BJ (cell line): ENCODE measurements at places on chromosomes 13 and 19.
A peak's percentile ranks its signal among the peaks of the same experiment; 100 is the strongest.

DNA sequence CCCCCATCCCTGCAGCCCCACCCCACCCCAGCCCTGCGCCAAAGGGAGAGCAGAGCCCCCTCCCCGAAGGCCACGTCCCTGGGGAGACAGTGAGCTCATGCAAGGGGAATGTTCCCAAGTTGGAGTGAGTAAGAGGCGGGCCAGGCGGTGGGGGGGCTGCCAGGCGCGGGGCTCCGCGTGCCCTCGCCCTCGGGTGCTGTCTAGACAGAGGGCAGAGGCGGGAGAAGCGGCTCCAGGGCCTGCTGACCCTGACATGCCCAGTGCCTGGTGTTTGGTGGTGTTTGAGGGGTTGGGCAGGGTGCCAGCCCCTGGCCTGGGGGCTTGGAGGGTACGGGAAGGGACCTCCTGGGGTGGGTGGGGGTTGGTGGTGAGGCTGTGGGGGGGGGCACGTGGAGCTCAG lies 1.0 kb downstream of the FSTL3 start:
- DNase-seq: no peak

DNA sequence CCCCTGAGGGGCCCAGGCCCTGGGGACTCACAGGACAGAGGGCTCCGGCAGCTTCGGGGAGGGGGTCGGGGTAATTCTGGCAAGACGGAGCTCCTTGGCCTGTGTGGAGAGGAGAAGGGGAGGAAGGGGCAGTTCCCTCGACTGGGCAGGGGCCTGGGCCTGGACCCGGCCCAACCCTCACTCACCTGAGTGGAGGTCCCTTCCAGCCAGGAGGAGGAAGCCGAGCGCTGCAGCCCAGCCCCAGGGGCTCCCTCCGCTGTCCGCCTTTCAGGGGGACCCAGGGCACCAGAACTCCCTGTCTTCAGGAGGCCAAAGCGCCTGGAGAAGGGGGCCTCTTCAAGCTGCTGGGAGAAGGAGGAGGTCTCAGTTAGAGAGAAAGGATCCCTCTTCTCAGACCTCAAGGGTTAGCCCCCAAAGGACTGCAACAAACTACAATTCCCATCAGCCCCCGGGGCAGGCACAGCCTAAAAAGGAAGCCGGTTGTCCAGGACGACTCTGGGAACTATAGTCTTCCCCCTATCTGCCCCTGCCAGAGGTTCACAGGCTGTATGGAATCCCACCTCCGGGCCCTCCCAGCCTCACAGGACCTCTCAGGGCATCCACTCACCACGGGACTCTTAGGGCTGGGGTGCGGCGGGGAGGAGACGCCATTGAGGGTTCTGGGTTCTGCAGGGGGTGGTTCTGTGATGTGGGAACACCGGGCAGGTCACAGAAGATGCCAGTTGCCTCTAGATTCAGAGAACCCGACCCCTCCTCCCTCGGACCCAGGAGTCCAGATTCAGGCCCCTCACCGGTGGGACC lies 19.8 kb downstream of the EPS8L1 start:
- no peak for DNase-seq

DNA sequence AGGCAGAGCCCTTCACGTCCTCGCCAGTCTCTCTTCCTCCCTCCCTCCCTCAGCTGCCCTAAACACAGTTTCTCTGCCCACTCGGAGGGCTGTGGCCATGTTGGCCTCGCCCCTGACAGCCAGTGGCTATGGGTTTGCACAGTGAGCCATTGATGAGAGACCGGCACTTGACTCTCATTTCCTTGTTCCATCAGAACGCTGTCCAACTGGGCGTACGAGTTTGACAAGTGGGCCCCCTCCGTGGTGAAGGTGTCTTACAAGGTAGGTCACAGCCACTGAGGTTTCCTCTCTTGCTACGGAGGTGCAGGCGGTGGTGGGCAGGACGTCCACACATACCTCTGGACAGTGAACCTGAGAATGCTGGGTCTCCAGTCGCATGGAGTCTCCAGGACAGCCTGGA lies 57.9 kb downstream of the SMARCA4 start:
- no peak for DNase-seq

DNA sequence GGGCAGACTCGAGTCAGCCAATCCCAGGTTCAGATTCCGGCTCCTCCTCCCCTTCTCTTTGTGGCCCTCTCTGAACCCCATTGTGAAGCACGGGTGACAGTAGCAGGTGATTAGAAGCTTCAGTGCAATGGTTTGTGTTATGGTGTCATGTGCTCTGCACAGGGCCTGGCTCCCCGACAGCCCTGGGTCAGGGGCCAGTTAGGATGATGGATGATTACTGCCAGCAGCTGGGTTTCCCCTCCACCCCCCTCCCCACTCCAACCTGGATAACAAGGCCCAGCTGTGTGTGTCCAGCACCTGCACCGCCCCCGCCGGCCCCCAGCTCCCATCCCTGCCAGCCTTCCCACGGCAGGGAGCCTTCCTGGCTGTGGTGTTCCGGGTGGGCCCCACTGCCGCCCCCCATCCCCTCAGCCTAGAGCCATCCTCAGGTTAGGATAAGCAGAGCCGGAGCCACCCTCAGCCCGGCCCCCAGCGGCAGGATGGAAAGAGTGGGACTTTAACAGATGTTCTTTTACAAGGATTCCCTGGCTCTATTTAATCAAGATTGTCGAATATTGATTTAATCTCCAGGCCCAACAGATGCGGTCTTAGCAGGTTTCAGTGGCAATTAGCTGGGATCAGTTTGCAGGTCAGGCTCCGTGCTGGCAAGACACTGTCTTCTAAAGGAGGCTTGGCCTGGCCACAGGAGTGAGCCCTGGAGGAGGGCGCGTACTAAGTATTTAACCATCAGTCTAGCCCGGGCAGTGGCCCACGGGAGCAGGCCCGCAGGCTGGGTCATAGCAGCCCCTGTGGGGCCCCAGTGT lies 156.2 kb downstream of the SIPA1L3 start:
- no peak for DNase-seq

GRCh38 chr13:71240911-71241310 lies 626.1 kb downstream of the DACH1 start:
- no peak for DNase-seq

- DNase-seq: peak; percentile 18
Observed at GRCh38 chr13:65292488-65292901, 1937.6 kb downstream of the PCDH9 start.

- DNase-seq: no peak
Observed at GRCh38 chr19:14409146-14410023, 9.8 kb downstream of the DDX39A start.

DNA sequence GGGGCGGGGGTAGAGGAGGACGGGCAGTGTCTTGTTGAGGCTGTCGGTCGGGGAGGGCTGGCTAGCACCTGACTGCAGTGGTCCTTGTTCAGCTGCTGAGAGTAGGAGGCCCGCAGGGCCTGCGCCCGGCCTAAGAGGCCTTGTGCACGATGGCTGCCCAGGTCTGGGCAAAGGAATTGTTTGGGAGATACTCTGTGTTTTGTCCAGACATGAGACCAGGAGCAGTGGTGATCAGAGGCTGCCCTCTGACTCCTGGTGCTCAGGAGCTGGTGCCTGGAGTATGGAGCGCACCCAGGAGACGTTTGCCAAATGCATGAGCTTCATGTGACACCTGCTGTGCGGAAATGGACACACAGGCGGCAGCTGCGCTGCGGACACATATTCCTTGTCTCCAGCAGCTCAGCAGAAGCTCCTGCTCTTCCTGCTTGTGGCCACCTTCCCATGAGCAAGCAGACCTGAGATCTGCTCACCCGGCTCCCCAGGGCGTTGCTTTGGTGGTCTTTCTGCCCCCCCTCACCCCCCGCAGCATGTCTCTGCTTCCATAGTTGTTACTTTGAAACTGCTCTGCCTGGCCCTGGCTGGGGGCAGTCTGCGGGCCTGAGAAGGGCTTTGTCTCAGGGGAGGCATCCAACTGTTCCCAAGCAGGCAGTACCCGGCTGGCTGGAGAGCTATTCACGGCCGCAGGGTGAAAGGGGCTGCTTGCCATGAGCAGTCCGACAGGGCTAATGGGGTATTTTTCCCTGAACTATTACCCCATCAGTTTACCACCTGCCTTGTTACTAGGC lies 163.9 kb downstream of the TEX29 start:
- no peak for DNase-seq

GRCh38 chr19:17548145-17548544 lies 7.3 kb upstream of the COLGALT1 start:
- no peak for DNase-seq

DNA sequence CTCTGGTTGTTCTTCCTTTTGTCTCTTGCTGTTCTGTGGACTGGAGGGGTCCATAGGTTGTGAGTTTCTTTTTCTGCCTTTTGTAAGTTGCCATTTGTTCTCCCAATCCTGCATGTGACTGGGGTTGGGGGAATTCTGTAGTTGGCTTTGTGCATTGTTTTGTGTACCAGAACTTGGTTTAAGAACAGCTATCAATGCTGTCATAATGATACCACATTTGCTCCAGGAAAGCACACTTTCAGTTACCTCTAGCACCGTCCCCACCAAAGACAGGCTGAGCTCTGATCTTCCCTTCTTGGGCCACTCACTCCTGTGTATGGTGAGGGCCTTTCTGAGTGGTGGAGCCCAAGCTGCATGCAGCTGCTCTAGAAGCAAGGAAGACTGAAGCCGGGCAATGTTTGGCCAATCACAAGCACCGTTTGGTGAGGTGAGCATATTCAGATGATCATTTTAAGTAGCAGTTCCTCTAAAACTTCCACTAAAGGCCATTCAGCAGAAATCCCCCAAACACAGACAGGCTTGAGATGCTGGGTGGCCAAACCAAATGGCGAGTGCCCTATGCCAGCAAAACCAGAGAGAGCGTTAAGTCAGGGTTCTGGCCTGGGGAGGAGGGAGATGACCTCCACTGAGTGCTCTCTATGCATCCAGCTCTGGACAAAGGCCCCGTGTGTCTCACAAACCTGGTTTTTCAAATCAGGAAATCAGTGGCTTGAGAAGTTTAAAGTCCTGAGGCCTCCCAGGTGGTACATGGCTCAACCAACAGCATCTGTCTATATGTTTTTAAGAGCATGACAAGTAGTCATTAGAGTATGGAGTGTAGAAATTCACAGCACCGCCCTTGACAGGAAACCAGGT lies 120.7 kb upstream of the SPATA13 start:
- no peak for DNase-seq

DNA sequence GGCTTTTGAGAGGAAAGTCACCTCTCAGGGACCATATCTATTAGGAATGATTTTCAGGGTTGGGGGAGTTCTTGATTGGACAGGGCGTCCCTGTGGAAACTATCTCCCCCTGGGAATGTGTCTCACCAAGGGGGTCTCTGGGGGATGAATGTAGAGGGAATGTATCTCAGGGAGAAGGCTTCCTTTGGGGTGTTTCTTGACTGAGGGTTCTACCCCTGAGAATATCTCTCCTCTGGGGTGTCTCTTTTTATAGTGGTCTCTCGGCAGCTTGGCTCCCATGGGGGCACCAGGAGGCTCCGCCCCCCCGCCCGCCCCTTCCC lies 1.0 kb downstream of the RTBDN start:
- DNase-seq: no peak

DNA sequence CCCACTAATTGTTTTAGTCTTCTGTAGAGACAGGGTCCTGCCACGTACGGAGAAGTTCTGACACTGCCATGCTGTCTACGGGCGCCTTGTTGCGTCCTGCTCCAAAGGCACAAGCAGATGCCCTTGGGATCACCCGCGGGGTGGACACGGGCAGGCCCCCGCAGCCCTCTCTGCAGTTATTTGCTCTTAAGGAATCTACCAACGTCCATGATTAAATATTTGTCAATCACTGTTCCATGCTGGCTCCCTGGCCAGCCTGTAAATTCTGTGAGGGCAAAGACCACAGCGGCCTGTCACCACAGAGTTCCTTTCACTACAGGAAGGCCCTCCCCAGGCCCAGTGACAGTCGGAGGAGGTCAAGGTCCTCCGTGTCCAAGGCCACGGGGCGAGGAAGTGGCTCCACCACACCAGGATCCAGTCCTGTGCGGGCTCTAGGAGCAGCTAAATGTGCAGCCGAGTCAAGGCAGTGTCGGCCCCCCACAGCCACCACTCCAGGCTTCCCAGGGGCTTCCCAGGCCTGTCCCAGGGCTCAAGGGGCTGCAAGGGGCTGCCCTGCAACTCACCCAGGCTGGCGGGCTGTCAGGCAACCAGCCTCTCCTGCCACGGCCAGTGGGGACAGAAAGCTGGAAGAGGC lies 2.1 kb downstream of the RNF126 start:
- DNase-seq: no peak

GRCh38 chr13:106570299-106570852 lies 2.4 kb upstream of the ARGLU1 start:
- DNase-seq: no peak

GRCh38 chr19:802498-803098 lies 5.3 kb downstream of the PTBP1 start:
- no peak for DNase-seq

DNA sequence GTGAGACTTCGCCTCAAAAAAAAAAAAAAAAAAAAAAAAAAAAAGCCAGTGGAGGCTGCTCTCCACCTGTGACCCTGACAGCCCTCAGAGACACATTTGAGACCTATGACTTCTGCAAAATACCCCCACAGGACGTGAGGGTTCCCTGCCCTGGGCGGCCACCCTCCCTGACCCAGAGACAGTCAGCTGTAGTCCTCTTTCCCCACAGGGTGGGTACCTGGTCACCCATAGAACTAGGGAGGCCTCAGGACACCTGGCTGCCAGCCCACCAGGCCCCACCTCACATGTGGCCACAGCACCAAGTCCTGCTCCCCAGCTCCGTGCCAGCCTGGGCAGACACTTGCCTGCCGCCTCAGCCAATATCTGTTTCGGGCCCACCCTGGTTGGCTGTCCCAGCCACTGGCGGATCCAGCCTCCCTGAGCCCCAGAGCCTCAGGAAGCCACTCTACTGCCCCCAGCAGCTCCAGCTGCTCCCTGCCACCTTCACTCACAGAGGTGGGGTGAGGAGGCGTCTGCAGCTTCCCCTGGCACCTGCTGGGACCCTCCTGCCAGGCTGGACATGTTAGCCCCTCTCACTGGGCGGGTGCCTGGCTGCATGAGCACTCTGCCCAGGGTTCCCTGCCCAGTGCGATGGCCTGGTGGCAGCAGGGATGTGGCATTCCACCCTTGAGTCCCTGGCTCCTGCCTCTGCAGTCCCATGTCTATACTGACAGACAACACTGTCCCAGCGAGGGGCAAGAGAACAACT lies 6.9 kb downstream of the MKNK2 start:
- no peak for DNase-seq

- DNase-seq: no peak
Observed at GRCh38 chr19:50433201-50434180, 799 bp downstream of the MYBPC2 start.

DNA sequence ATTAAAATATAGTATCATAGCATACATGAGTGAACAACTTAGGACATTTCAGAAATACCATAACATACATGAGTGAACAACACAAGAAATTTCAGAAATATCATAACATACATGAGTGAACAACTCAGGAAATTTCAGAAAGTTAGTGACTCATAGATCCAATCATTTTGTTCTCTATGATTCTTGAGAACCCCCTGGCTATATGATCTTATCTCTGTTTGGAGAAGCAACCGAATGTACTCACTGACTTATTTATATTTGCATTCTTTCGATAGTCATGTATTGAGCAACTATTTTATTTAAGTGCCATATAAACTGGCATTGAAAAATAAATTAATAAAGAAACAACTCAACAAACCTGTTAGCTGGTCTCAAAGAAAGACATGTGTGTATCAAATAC lies 251.1 kb downstream of the EFNB2 start:
- DNase-seq: no peak

GRCh38 chr13:78372581-78372980 lies 230.8 kb downstream of the POU4F1 start:
- DNase-seq: no peak

- DNase-seq: no peak
Observed at GRCh38 chr13:99197117-99197651, 3.5 kb upstream of the UBAC2 start.

GRCh38 chr19:1864480-1865171 lies 1.2 kb upstream of the KLF16 start:
- no peak for DNase-seq
